ENCODE measurements at places on chromosomes 12 and 14.

DNA sequence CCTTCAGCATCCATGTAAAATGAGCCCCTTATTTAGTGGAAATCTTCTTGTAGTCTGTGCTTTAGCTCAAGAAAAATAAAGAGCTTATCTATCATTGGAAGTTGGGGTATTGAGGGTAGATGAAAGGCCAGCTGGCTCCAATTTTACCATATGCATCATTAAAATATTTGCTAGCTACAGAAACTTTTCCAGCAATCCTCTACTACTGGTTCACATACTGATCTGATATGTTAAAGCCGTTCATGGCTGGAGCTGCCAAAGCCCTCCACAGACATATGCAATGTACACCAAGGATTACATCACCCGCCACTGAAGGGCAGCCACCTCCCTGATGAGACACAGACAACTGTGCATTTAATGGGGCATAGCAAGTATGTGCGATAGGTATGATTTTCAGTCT, 1205.3 kb downstream of the GALC start:
- no peak for DNase-seq

DNA sequence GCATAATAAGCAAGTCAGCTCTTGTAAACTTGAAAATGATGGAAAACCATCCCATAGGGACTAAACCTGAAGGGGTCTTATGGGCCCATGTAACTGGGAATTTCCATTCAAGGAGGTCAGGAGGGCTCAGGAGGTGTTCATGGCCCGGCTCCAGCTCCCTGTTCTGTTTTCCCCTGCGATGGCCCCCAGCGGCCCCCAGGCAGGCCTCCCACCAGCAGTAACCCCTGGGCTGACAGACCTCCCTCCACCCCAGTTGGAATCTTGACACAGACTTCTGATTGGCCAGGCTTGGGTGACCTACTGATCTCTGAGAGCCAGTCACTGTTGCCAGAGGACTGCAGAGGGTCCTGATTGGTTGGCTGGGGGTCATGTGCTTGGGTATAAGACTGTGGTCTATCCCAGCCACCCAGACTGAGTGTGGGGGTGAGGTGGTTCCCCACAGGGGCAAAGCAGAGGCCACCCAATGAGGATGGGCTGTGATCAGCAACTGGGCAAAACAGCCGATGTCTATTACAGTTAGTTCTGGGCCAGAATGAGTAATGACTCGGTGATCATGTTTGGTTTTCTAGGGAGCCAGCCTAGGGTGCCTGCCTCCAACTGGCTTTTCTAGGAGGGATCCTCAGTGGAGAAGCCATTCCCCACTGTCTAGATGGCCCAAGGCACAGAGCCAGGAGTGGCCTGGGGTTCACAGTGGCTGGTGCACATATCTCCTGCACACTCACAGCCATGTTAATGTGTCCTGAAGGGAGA, 27.0 kb downstream of the RHOF start:
- DNase-seq: no peak

DNA sequence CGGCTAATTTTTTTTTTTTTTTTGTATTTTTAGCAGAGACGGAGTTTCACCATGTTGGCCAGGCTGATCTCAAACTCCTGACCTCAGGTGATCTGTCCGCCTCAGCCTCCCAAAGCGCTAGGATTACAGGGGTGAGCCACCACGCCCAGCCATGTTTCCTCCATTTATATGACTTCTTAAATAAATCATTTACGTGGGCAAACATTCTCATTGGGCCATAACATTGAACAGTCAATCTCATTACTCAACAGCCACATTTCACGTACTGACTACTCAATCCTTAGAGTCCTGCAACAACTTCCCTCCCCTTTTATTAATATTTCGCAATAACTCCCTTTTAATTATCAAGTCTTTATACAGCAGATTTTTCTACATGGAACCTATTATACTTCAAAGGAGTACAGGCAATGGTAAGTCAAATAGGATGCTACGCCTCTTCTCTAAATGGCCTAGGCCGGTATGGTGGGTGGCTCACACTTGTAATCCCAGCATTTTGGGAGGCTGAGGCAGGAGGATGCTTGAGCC, 7.4 kb upstream of the CSRNP2 start:
- DNase-seq: no peak

- no peak for DNase-seq
These were observed 185.8 kb upstream of the FKBP4 start for GRCh38 chr12:2609020-2609419.

GRCh38 chr12:46150735-46151134, 118.1 kb downstream of the SLC38A1 start:
- no peak for DNase-seq

DNA sequence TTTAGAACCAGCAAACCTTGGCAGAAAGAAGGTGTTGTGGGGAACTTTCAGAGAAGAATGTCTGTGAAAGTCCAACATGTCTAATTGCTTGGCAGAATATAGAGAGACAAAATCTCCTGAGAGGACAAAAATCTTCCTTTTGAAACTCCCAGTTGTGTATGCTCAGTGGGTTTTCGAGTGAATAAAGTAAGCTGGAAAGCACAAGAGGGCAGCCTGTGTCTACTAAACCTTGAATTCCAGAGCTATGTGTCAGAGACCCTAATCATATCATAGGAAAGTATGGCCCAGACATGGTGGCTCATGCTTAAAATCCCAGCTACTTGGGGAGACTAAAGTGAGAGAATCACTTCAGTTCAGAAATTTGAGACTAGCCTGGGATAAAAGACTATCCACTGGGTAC, 661.2 kb downstream of the SLC16A7 start:
- no peak for DNase-seq

DNA sequence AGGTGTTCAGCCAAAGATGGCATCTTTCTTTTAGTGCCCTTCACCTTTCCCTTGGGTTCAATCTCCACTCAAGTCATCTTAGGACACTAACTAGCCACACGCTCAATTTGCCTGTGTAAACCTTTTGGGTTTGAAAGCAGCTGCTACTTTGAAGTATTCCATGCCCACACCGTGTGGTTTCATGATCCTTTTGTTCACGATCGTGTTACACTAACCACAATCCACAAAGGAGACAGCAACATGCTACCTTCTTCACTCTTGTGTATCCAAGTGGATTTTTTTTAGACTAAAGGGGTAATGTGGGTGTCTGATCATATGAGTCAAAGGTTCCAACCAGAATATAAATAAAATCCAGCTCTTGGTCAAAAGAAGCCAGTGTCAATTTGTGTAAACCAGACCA, 122.7 kb upstream of the FAR2 start:
- no peak for DNase-seq

- DNase-seq: no peak
These were observed 71.3 kb upstream of the GNG2 start for GRCh38 chr14:51789114-51789513.

DNA sequence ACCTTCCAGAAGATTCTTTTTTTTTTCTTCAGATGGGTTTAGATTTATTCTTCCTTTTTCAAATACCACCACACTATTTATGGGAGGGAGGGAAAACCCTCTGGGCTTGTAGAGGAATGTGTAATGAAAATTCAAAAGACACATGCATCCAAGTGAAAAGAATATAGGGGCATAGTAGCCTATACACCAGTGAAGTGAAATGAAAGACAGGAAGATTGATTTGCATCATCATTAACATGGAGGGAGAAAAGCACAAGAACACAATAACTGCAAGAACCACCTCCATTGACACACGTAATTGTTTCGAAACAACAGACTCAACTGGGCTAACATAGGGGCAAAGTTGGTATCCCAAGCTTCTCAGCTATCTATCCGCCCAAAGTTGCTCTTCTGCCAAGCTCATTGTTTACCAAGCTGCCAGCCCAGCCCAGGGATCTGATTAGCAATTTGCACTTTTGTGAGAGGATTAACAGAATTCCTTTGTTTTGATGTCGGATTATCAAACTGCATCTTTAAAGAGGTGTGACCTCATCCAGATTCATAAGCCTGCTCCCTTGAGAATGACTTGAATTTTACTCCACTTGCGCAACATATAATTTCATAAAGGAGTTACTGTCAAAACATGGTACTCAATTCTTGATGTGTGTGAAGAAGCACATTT, 430.5 kb upstream of the SOX5 start:
- DNase-seq: no peak

- peak; percentile 39 for DNase-seq
These were observed 22.9 kb downstream of the VDR start for GRCh38 chr12:47881826-47882427.

DNA sequence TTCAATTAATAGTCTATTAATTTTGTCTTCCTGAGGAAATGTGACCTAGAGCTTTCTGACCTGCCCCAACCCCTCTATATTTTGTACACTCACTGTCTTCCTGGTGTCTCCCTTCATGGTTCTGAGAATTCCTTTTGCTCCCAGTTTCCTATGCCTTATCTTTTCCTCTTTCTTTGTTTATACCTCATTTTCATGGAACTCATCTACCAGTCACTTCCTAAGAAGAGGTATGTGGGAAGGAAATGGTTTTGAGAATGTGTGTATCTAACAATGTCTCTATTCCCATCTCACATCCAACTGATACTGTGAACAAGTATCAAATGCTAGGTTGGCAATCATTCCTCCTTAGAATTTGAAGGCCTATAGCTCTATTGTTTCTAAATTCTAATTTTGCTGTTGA, 245.1 kb upstream of the EGLN3 start:
- no peak for DNase-seq

- no peak for DNase-seq
These were observed 72.4 kb downstream of the NT5DC3 start for GRCh38 chr12:103768467-103769123.

GRCh38 chr14:95313707-95314106, 6.0 kb downstream of the CLMN start:
- DNase-seq: peak; percentile 93

DNA sequence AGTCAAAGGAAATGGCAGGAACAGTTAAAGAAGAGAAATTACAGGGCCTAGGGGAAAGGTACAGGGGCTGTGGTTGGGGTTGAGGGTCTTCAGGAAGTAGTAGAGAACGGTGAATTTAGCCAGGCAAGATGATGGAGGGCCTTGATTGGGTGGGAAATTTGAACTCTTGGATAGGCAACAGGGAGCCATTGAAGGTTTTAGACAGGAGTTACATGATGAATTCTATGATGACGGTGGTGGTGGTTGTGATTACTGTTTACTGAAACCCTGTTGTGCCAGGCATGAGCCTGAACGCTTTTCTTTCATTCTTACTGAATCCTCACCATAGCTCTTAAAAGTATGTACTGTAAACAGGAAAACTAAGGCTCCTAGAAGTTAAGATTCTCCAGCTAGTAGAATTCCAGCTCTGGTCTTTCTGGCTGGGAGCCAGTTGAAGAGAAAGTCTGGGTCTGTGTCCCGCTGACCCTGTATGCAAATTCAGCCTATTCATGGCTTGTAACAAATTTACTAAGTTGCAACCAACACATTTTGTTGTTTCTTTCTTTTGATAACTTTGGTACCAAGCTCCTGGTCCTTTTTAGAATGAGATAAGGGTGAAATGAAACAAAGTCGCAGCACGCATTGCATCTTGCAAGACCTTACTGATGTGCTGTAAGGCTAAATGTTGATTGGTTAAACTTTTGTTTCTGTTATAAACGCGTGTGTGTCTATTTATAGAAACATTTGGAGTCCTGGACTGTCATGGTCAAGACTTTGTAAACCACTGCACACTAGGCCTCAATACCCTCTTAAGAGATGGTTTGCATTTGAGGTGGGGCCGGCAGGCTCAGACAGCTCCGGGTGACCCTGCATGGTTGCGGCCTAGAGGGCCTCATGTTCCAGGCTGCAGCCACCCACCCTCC, 6.0 kb downstream of the ORAI1 start:
- DNase-seq: no peak

DNA sequence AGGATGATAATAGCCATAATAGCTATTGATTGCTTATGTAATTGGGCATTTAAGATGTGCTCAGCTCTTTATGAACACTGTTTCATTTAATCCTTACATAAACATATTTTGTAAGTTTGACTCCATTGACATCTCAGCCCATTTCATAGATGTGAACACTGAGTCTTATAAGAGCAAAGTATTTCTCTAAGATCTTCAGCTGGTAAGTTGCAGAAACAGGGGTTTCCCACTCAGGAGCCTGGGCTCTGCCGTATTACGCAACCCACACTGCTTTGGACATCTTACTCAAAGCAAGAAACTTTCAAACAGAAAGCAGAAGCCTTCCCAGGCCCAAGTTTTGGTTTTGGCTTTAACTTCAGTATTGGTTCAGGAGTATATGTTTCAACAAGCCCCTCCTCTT, 705.1 kb downstream of the MED13L start:
- DNase-seq: no peak

DNA sequence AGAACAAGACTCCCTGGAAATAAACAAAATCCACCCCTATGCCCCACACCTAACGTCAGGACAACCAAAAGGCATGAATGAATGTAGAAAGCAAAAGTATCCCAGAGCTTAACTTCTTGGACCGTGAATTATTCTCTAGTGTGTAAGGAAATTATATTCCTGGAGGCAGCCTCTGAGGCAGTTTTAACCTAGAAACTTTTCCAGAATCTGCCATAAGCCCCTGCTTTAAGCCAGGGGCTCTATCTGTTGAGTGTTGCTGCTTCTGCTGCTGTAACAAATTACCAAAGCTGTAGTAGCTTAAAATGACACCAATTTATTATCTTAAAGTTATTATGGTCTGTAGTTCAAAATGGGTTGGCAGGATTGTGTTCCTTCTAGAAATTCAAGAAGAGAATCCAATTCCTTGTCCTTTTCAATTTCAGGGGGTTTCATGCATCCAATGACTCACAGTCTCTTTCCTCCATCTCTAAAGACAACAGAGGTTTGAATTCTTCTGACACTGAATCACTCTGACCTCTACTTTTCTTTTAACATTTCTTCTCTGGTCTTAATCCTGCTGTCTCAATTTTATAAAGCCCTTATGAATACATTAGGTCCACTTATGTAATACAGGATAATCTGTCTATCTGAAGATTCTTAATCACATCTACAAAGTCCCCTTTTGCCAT, 242.7 kb downstream of the ATXN7L3B start:
- DNase-seq: no peak

- no peak for DNase-seq
These were observed 218.3 kb downstream of the AACS start for GRCh38 chr12:125283521-125283920.

- no peak for DNase-seq
These were observed 197.7 kb upstream of the CNOT2 start for GRCh38 chr12:70045514-70045913.

- DNase-seq: no peak
These were observed 60.2 kb downstream of the PRKCH start for GRCh38 chr14:61381553-61381952.

DNA sequence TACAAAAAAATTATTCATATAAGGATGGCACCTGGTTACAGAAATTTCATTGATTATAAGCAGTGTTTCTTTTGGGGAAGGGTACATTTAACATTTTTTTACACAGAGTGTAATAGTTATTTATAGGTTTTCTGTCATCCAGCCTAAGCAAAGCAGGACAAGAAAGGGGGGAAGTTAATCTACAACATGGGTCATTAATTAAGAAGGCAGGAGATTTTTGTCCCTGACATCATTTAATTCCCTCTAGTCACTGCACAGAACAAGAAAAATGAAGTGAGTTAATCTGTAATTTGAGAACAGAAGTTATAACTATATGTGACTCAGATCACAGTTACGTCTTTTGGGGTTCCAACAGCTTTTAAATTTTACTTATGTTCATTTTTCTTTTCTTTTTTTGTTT, 173.4 kb downstream of the PTPRO start:
- no peak for DNase-seq

Data from AML-193 (cell line).